KBM-7 (cell line): ENCODE measurements at places on chromosomes 16 and 17.

- DNase-seq = no peak
Measured at GRCh38 chr17:75003070-75003956, 9.2 kb upstream of the MRPL58 start.

GRCh38 chr17:40087049-40087794 is 13.2 kb downstream of the NR1D1 start:
- no peak for DNase-seq

DNA sequence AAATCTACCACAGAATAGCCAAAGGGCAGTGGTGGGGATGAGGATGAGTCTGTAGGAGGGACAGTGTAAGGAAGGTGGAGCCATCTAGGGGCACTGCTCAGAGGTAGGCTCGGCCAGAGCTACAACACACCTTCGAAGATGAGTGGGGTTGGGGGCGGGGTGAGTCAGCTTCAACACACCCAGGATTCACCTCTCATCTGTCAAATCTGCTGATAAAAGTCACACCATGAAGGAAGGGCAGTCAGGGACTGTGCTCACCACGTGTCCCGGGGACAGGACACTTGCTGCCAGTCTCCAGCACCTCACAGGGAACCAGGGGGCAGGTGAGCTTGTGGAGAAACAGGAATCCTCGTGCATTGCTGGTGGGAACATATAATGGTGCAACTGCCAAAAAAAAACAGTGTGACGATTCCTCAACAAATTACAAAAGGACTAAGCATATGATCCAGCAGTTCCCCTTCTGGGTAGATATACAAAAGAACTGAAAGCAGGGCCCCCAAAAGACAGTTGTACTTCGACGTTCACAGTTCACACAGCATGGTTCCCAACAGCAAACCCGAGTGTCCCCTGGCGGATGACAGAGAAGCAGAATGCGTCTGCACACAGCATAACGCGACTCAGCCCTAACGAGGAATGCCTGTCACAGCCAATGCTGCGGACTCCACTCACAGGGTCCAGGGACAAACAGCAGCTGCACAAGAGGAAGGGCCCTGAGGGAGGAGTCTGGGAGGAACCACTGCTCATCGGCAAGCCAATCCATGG is 133.1 kb downstream of the ANKRD11 start:
- peak; percentile 28 for DNase-seq

DNA sequence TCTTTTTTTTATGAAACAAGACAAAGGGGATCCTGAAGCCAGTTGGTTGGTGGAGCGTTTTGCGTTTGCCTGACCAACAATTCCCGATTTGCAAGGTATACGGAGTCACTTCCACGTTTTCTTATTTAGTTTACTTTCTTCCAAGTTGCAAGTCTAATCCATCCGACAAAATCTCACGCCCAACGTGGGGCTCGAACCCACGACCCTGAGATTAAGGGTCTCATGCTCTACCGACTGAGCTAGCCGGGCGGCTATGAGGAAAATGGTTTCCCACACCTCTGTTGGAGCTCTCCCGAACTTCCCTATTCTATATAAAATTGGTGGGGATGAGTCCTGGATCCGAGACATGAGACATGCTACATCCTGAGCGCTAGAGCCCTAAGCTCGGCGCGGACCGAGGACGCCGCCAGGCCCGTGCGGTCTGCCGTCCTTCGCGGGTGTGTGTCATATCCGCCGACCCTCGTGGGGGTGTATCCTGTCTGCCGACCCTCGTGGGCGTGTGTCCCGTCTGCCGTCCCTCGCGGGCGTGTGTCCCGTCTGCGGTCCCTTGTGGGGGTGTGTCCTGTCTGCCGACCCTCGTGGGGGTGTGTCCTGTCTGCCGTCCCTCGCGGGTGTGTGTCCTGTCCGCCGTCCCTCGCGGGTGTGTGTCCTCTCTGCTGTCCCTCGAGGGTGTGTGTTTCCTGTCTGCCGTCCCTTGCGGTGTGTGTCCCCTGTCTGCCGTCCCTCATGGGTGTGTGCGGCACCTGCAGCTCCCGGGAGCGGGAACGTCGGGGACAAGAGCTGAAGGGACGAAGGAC is 22.6 kb downstream of the ZNF213 start:
- peak; percentile 94 for DNase-seq

DNA sequence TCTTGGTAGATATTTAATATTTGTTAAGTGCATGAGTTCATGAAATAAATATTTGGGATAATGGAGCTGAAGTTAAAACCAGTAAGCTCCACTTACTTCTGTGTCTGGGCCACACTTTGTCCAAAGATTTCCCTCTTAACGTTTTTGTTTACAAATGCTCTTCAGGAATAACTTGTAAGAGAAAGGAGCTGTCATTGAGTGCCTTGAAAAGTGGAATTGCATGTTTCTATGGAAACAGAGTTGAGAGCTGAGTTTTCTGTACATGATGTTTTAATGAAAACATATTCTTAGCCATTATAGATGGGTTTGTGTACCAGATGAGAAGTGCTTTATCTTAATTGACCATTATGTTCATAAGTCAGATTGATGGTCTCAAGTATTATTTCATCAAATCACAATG is 1045.4 kb upstream of the EEF2KMT start:
- DNase-seq = no peak

DNA sequence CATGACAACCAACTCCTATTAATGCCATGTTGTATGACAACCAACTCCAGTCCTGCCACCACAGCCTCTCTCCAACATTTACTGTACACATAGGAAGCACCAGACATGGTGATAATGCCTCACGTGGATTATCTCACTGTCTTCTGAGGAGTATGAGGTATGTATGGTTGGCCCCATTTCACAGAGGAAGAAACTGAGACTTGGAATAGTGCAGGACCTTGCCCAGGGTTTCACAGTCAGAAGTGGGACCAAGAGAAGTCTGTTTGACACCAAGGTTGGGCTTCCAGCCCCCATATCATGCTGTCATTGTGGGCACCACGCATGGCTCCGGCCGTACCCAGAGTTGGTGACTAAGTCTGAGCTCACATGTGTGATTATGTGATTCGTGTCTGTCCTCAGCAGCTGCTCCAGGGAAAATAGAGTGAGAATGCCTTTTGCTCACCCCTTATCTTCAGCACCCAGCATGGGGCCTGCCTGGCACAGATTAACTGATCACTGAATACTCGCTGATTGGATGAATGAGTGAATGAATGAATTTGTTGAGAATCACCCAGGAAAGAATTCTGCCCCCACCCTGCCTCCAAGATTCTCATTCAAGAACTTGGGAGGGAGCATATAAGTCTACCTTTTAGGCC is 204.1 kb upstream of the NLRP1 start:
- no peak for DNase-seq

DNA sequence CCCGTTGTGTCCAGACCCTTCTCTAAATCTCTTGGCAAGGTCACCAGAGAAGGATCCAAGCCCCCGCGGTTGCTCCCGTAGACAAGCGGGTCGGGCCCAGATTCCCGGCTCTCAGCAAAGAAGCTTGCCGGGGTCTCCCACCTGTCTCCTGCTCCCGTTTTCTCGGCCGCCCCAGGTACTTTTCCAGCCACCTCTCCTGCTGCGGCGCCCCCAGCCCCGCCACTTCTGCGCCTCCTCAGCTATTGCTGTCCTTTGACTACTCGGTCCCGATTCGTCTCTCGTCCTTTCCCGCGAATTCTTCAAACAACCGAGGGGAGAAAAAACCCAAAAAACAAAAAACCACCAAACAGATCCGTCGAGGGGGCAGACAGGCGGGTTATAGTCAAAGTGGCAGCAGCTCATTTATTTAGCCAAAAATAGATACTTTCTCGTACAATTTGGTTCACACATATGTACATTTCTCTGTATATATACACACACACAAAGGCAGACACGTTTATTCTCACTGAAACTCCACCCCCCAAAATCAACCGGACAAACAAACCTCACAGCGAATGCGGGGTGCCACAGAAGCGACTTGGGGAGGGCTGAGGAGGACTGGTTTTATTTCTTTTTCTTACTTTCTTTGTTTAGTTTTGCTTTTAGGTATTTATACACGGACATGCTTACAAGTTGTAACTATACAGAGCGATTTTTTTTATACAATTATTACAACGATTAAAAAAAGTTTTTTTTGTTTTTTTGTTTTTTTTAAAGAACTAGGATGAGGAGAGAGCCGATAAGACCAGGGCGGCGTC is 3.5 kb downstream of the IRX3 start:
- peak; percentile 50 for DNase-seq

- DNase-seq = no peak
Measured at GRCh38 chr17:62052765-62053338, 12.2 kb downstream of the MED13 start.

DNA sequence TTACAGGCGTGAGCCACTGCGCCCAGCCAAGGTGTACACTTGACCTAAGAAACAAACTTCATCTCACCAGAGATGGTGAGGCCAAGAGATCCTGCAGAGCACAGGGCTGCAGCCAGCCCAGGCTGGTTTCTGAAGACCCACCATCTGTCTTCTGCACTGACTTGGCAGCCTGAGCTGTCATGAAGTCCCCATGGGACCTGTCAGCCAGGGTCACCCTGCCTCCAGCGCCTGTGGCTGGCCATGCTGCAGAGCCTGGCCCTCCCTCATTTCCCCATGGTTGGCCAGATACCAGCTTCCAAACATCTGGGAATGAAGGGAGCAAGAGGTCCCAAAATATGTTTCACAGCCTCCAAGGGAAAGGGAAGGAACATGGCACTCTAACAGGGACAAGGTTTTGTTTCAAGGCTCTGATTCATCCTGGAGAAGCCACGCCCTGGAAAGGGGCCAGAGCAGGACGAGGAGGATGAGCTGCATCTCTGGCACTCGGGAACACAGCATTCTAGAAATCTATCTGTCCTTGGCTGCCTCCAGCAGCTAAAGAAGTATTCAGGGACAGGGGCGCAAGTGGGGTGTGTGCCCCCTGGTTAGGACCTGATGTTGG is 45.3 kb downstream of the DDX19A start:
- no peak for DNase-seq

DNA sequence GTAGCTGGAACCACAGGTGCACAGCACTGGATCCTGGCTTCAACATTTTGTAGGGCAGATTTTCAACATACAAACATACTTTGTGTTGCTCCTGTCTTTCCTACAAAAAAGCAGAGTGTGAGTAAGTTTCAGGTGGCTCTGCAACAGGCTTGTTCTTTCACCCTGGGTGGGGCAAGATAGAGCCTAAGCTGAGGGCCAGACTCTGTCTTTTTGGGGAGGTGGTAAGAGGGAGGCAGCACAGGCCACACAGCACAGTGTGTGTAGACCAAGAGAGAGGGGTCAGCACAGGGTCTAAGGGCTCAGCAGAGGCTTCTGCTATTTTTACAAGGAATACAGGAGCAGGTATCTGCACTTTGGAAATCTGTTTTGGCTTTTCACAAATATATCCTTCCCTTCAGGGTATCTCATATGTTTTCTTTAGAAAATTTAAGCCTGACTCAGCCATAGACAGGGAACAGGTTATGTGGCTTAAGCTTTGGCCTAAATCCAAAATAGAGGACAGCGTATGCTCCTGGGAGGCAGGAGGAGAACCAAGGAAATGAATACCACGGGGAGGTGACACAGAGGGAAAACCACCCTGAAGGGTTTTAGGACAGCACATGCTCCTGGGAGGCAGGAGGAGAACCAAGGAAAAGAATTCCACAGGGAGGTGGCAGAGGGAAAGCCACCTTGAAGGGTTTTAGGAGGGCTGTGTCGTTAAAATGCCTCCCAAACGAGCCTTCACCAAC is 21.6 kb downstream of the EMC8 start:
- DNase-seq = no peak

DNA sequence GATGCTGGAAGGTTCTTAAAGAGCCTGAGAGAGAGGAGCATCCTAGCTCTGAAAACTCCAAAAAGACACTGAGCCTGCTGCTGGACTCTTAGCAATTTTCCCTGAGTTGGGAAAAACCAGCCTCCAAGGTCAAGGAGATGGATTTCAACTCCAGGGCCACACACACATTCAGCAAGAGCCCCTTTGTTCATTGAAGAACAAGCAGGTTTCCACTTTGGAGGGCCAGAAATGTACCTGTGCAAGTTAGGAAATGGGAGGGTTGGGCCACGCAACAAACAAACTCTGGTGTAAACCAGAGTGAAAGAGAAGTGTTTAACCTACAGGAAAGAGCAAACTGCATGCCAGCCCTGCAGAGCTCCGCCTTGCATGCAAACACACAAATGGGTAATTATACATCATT is 264.8 kb upstream of the RPL38 start:
- DNase-seq = no peak
